IMR-90 (cell line): ENCODE measurements at places on chromosomes 2 and 18. TPM values are rescaled to one million over a fixed set of nuclear protein-coding genes. Genes with fewer than 3 reads are reported as not detected.
A peak's percentile ranks its signal among the peaks of the same experiment; 100 is the strongest.

IMPACT gene
- total RNA-seq: 11.8 and 26.4 TPM in 2 replicates

FSHR gene
- total RNA-seq: not detected in 2 replicates

SAP130 gene
- 5.0 and 6.1 TPM in 2 replicates for total RNA-seq

UBXN2A gene
- total RNA-seq: 7.7 and 10.8 TPM in 2 replicates

RBKS gene
- 0.83 and 1.1 TPM in 2 replicates for total RNA-seq

KCNG2 gene
- total RNA-seq: not detected in 2 replicates

DES gene
- 3.3 and 4.3 TPM in 2 replicates for total RNA-seq

ID2 gene
- total RNA-seq: 389 and 431 TPM in 2 replicates

- no peaks in the 10 kb centered on the region for H3K36me3 ChIP-seq
- peaks cover 9% of the 10 kb centered on the region for H3K4me1 ChIP-seq
- DNase-seq: peak; percentile 100
- H3K27me3 ChIP-seq: no peaks in the 10 kb centered on the region
- H3K27ac ChIP-seq: peak overlapping the region; percentile 72
Measured at GRCh38 chr2:113818382-113818951, 62.0 kb upstream of the SLC35F5 start.

DNA sequence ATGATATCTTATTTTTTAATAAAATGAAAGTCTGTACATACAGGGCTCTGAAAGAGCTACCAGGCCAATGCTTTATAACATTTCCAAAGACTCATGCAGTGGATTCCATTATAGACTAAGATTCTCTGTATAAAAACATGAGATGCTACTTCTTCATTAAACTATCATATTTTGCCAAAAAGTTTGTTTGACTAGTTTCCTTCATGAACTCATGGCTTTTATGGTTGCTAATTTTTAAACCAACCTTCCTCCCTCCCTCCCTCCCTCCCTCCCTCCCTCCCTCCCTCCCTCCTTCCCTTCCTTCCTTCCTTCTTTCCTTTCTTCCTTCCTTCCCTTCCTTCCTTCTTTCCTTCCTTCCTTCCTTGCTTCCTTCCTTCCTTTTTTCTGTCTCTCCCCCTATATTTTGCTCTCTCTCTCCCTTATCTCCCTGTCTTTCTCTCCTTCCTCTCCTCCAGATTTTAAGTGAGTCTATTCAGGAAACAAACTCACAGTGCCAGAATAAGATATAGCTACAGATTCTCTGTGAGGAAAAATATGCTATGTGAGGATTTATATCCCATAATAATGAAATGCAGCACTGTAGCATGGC is 961.5 kb upstream of the ZEB2 start:
- DNase-seq: no peak
- H3K4me3 ChIP-seq: no peak overlapping the region
- no peak overlapping the region for H3K27ac ChIP-seq
- no peaks in the 10 kb centered on the region for H3K36me3 ChIP-seq
- H3K27me3 ChIP-seq: no peaks in the 10 kb centered on the region

DNA sequence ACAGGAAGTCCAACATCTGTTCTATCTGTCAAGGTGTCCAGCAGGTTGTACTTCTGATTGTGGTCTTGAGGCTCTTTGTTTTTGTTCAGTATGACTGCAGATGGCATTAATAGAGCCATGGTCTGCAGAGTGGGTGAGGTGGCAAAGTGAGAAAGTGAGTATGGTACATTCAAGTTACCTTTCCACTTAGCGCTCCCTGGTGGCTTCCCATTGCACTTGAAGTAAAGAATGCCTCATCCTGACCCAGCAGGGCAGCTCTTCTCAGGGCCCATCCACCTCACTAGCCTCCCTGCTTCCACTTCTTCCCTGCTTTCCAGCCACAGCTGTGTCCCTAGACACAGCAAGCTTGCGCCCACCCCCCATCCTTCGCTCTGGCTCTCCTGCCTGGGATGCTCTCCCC is 148.0 kb upstream of the ALPP start:
- H3K36me3 ChIP-seq: no peaks in the 10 kb centered on the region
- no peak overlapping the region for H3K4me3 ChIP-seq
- no peak overlapping the region for H3K27ac ChIP-seq
- H3K4me1 ChIP-seq: no peaks in the 10 kb centered on the region

DNA sequence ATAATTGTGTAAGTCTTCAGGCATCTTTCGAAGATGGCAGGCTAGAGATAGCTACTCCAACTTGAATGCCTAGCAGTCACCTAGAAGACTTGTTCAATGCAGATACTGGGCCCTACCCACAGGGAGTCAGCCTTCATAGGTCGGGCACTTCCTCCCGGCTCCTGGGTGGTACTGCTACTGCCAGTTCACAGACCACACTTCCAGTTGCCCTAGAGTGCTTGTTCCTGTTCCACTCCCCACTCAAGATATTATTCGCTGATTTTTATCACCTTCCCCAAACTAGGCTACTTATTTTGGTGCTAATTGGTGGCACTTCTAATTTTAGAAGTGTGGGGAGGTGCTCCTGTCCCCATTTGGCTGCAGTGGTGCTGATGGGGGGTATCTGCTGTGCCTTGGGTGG is 34.2 kb downstream of the INPP4A start:
- no peak overlapping the region for H3K4me3 ChIP-seq
- H3K27me3 ChIP-seq: no peaks in the 10 kb centered on the region

DNA sequence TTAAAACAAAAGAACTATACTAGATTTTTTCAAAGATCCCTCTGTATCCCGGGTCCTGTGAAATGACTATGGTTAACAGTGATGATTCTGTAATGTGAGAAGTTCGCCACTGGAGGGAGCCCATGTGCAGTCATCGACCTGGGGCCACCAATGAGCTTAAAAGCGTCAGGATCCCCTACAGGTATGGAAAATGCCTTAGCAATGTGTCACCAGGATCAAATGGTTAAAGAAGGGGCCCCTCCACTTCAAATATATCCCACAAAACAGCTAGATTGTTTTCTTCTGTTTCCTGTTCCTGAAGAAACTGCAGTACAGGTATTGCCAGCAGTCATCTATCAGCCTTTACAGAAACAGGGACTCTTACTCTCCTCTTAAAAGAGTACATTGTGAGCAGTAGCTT is 15.3 kb downstream of the CHRNA1 start:
- H3K36me3 ChIP-seq: no peaks in the 10 kb centered on the region
- H3K4me1 ChIP-seq: no peaks in the 10 kb centered on the region; the same call in 1 of the 2 replicates
- no peak overlapping the region for H3K27ac ChIP-seq
- H3K4me3 ChIP-seq: no peak overlapping the region

GRCh38 chr2:173327421-173327820 is 27.3 kb upstream of the CDCA7 start:
- H3K4me3 ChIP-seq: no peak overlapping the region
- no peak for DNase-seq
- H3K4me1 ChIP-seq: no peaks in the 10 kb centered on the region
- H3K27ac ChIP-seq: no peak overlapping the region
- H3K27me3 ChIP-seq: no peaks in the 10 kb centered on the region

DNA sequence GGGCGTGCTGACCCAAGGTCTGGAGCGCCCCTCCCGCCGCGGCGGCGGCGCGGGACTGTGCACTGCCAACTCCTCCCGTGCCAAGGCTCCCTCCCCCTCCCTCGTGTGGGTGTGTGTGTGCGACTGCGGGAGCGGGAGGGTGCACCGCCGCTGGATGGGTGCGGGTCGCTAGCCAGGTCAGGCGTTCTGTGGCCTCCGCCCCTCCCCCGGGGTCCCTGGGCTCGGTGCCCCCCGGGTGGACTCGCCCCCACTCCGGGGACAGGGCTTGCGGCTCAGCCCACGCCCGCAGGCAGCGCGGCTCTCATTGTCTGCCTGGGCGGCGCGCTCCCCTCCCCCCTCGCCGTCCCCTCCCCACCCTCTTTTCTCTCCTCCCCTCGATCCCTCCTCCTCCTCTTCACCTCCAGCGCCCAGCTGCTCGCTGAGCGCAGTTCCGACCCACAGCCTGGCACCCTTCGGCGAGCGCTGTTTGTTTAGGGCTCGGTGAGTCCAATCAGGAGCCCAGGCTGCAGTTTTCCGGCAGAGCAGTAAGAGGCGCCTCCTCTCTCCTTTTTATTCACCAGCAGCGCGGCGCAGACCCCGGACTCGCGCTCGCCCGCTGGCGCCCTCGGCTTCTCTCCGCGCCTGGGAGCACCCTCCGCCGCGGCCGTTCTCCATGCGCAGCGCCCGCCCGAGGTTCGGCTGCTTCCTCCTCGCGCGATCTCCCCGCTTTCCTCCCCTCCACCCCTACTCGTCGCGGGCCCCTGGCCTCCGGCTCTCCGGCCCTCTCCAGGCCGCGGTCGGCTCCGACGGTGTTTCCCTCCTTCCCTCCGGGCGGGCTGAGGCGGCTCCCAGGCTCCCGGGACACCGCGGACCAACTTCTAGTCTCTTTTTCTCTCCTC is at the start of gene GATA6:
TSS of gene GATA6 (plus strand) at position 579 of the 878 bp plus-strand sequence. CDS start 1,556 bp downstream, outside the sequence.
- H3K27me3 ChIP-seq: peaks cover 45% of the 10 kb centered on the region
- peaks cover 12% of the 10 kb centered on the region for H3K4me1 ChIP-seq
- peak; percentile 91 for DNase-seq
- peak within 1 kb of the TSS; percentile 77 for H3K4me3 ChIP-seq

DNA sequence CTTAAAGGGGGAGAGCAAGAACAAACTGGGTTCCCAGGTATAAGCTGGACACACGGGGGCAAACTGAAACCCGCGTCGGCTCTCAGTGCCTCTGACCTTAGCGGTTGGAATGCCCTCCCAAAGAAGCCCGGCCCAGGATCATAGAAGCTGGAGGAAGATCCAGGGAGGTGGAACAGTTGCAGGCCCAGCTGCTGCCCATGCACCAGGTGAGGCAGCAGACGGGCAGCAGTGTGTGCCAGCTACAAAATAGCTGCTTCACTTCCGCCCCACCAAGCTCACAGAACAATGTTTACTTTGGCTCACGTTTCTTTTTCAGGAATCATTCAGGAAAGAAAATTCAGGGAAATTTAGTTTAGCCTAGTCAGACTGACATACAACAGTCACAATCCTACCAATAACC is 3.9 kb upstream of the ERMN start:
- no peaks in the 10 kb centered on the region; the same call in 1 of the 2 replicates for H3K27me3 ChIP-seq
- no peak for DNase-seq
- no peak overlapping the region for H3K4me3 ChIP-seq
- H3K27ac ChIP-seq: no peak overlapping the region
- no peaks in the 10 kb centered on the region for H3K36me3 ChIP-seq

- H3K36me3 ChIP-seq: no peaks in the 10 kb centered on the region
- H3K4me1 ChIP-seq: no peaks in the 10 kb centered on the region
Measured at GRCh38 chr2:44817256-44817655, 124.2 kb upstream of the SIX3 start.

GRCh38 chr2:20553580-20553979 is 97.3 kb downstream of the HS1BP3 start:
- H3K4me3 ChIP-seq: no peak overlapping the region
- no peak overlapping the region for H3K27ac ChIP-seq
- no peak for DNase-seq
- peaks cover 5% of the 10 kb centered on the region for H3K4me1 ChIP-seq

DNA sequence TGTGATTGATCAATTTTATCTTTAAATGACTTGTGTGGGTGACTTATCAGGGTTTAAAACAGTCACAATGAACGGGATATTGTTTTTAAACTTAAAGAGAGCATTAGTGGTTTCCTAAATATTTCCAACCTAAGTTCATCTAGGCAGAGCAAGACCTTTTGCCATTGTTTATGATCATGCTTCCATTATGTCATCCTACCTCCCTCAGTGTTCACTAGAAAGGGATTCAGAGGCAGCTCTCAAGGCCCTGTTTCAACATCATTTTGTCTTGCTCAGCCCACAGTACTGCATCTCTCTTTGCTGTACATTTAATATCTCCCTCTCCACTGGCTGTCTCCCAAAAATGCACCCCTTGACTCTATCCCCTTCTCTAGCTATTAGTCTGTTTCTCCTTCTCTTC is 21.5 kb upstream of the PELI1 start:
- DNase-seq: peak; percentile 84
- no peak overlapping the region for H3K27ac ChIP-seq
- H3K4me1 ChIP-seq: no peaks in the 10 kb centered on the region
- peaks cover 5% of the 10 kb centered on the region for H3K27me3 ChIP-seq
- no peak overlapping the region for H3K4me3 ChIP-seq
- H3K36me3 ChIP-seq: no peaks in the 10 kb centered on the region

DNA sequence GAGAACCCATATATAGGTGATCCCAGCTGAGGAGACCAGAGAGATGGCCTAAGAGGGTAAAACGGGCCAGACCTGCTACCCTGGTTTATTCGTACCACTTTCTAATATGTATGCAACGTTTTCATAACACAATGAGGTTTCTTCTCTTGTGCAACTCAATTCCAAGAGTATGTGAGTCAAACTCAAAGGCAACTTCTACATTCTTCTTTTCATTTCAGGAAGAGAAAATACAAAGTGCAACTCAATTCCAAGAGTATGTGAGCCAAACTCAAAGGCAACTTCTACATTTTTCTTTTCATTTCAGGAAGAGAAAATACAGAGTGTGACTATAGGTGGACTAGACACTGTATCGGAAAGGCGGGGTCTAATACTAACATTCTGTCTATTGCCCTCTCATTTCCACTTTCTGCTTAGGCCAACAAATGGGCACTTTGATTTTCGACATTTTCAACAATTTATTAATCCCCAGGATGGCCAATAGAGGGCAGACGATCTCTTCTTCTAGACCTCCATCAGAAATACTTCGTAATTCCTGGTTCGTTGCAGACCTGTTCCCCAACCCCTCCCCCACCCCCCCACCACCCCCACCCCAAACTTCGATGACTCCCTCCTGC is 3.7 kb upstream of the CRIM1 start:
- peak; percentile 64 for DNase-seq
- no peak overlapping the region for H3K27ac ChIP-seq
- no peaks in the 10 kb centered on the region for H3K27me3 ChIP-seq
- no peak overlapping the region for H3K4me3 ChIP-seq
- H3K4me1 ChIP-seq: peaks cover 7% of the 10 kb centered on the region

GRCh38 chr18:73842795-73843394 is 304.7 kb downstream of the FBXO15 start:
- DNase-seq: peak; percentile 65
- H3K27me3 ChIP-seq: no peaks in the 10 kb centered on the region
